ENCODE measurements at places on chromosomes 16 and 17.

DNA sequence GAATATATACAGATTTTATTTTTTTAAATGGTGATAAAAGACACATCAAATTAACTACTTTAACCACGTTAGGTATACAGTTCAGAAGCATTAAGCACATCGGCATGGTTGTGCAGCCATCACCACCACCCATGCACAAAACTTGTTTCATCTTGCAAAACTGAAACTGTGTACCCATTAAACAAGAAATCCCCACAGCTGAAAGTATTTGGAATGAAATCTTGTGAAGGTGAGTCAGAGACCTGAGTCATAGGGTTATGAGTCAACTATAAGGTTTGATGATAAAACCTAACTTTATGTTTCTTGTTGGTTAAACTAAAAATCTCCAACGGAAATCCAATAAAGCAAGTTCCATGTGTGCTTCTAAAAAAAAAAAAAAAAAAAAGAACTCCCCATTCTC lies 561.6 kb upstream of the PSMD7 start:
- DNase-seq = no peak

- DNase-seq = peak; percentile 93
Observed at GRCh38 chr17:10127819-10128425, 70.5 kb downstream of the GAS7 start.

GRCh38 chr16:58126451-58126961 lies 2.7 kb downstream of the CFAP20 start:
- DNase-seq = no peak

- no peak for DNase-seq
Observed at GRCh38 chr17:9339958-9340357, 235.7 kb downstream of the STX8 start.

DNA sequence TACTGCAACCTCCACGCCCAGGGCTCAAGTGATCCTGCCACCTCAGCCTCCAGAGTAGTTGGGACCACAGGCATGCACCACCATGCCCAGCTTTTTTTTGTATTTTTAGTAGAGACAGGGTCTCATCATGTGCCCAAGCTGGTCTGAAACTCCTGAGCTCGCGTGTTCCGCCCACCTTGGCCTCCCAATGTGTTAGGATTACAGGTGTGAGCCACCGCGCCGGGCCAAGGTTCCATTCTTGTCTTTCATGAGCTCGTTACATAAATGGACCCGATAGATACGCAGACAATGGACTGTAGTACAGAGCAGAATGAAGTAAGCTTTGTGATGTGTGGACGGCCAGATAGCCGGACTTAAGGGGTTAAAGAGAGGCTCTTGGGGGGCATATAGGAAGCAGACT lies 19.3 kb downstream of the UBN1 start:
- no peak for DNase-seq

GRCh38 chr17:57186226-57187019 lies 69.9 kb upstream of the MSI2 start:
- peak; percentile 28 for DNase-seq

GRCh38 chr17:59299400-59300092 lies 31.9 kb upstream of the YPEL2 start:
- DNase-seq = no peak

DNA sequence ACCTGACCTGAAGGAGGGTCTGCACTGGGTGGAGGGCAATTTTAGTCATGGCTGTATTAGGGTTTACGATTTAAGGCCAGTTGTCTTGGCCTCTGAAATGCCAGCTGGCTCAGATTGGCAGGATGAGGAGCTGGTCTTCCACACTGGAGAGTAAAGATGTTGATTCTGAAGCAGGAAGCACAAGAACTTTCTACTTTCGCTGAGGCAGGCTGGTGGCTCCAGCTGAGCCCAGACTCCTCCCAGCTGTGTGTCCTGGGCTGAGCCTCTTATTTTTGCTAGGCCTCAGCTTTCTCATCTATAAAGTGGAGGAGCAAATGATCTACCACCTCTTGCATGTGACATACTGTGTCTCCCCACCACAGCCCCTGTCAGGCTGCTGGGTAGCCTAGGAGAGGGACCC lies 74.4 kb downstream of the MRM1 start:
- DNase-seq = no peak

- DNase-seq = no peak
Observed at GRCh38 chr16:5621826-5622225, 524.2 kb upstream of the EEF2KMT start.

GRCh38 chr17:34579017-34579946 lies at the start of gene TMEM132E:
Gene TMEM132E (plus strand): TSS chr17:34579582. CDS start chr17:34581077, 1,495 bp downstream.
- DNase-seq = peak; percentile 71

- DNase-seq = no peak
Observed at GRCh38 chr17:72361892-72362291, 241.1 kb downstream of the SOX9 start.

GRCh38 chr16:6969594-6969993 lies 363.1 kb upstream of the RBFOX1 start:
- no peak for DNase-seq

- DNase-seq = no peak
Observed at GRCh38 chr16:81649561-81650184, 129.4 kb upstream of the PLCG2 start.

- peak; percentile 69 for DNase-seq
Observed at GRCh38 chr17:54891176-54891821, 9.4 kb upstream of the TOM1L1 start.

GRCh38 chr17:44797802-44798201 lies 32.3 kb downstream of the GJC1 start:
- no peak for DNase-seq
